Stimulated activated CD4-positive, alpha-beta T cell treated with anti-CD3 and anti-CD28 coated beads, Interleukin-1b, Interleukin-23, amount 100 ng/mL, for 48 hours (primary cell): ENCODE measurements at places on chromosomes 6 and 20.

GRCh38 chr20:17449031-17449430 is 82.1 kb downstream of the BFSP1 start:
- DNase-seq = no peak

DNA sequence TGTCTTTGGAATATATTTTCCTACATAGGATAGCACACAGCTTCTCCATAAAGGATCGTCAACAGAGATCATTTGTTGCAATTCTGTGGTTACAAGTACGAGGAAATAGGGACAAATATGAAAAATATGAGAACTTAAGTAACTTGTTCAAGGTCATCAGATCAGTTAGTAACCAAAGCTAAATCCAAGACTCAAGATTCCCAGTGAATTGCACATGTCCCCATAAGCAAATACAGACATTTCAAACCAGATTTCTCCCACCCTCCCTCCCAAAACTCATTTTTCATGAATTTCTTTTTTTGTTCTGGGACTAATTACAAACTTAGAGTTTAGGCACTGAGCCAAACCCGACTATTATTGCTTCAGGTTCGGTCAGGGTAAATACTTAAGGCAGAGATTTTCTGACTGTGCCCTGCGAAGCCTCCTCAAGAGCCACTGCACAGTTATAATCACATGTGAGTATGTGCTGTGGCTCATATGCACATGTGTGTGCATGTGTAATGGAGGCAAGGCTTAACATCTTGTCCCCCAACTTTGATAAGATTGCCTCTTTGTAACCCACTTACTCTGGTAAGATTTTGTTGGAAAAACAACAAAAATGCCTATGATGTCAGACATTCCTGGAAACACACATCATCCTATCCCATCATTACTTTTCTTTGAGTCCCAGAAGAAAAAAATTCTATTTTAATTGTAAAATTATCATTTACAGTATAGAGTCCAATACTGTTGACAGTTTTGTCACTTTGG is 216.2 kb downstream of the CD83 start:
- no peak for DNase-seq

- DNase-seq = no peak
Observed at GRCh38 chr20:50953196-50953595, 5.1 kb downstream of the DPM1 start.

DNA sequence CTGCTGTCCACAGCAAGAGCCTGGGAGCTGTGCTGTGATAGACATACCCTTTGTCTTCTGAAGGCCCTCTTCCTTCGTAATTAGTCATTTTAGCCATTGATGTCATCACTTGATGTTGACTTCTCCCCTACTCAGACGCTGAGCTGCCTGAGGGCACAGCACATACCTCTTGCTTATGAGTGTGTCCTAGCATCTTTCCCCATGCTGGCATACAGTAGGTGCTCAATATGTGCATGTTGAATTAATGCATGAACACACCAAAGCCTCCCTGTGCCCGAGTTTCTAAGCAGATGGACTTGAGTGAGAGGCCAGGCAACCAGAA is 35.8 kb upstream of the FAM83D start:
- DNase-seq = peak; percentile 25

DNA sequence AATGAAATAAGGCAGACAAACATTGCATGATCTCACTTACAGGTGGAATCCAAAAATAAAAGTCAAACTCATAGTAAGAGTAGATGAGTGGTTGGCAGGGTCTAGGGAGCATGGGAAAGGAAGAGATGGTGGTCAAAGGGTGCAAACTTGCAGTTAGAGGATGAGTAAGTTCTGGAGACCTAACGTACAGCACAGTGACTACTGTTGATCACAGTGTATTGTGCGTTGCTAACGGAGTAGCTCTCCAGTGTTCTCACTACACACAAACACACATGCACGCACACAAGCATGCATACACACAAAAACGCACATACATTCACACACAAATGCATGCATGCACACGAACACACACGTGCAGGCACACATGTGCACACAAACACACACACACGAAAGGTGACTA is 54.9 kb downstream of the LY86 start:
- no peak for DNase-seq

- DNase-seq = no peak
Observed at GRCh38 chr6:163021054-163021453, 293.3 kb downstream of the PACRG start.

DNA sequence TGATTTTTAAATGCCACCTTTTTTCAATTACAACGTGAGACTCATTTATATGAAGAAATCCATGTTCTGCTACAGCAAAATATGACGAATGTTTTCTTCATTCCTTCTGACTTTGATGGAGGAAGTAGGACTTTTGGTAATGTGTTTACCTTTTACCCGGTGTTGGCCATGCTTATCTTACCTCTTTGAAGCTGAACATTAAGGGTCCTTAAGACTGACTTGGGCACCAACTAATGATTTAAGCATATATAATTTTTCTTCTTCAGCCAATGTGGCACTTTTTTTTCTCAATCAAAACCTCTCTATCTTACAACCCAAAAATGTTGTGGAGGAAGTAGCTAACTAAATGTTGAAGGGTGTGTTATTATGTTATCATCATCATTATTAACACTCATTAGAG is 337.5 kb downstream of the EPHA7 start:
- no peak for DNase-seq

- DNase-seq = no peak
Observed at GRCh38 chr6:165962366-165962765, 205.3 kb downstream of the TBXT start.

DNA sequence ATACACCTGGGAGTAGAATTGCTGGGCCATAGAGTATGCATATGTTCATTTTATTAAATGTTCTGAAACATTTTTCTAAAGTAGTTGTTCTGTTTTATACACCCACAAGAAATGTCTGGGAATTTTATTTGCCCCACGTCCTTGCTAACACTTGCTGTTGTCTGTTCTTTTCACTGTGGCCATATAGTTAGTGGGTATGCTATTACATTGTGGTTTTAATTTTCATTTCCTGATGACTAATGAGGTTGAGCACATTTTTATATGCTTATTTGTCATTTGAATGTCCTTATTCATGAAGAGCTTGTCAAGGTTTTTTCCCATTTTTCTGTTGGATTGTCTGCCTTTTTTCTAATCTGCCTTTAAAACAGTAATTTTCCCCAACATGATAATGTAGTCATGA is 41.5 kb upstream of the TGM3 start:
- no peak for DNase-seq

- no peak for DNase-seq
Observed at GRCh38 chr6:150624191-150624590, 24.5 kb downstream of the PLEKHG1 start.

GRCh38 chr20:31841928-31842327 is 3.5 kb downstream of the FOXS1 start:
- no peak for DNase-seq

DNA sequence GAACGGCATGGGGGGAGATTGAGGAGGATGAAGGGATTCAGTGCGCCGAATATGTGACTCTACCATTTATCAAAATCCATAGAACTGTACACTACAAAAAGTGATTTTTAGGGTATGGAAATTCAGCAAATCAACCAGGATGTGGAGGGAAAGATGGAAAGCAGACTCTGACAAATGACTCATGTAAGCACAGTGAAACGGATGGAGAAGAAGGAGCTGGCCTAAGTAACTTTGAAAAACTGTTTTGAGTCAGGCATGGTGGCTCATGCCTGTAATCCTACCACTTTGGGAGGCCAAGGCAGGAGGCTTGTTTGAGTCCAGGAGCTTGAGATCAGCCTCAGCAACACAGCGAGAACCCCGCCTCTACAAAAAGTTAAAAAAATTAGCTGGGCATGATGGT is 39.2 kb downstream of the MUC22 start:
- DNase-seq = no peak

GRCh38 chr20:42041000-42041565 is 422.9 kb upstream of the CHD6 start:
- DNase-seq = no peak

GRCh38 chr6:155341130-155341828 is 27.0 kb upstream of the TFB1M start:
- no peak for DNase-seq

- no peak for DNase-seq
Observed at GRCh38 chr6:133637436-133637835, 251.5 kb upstream of the TCF21 start.

GRCh38 chr6:15244620-15245360 is 1.1 kb upstream of the JARID2 start:
- peak; percentile 61 for DNase-seq
